ENCODE measurements at places on chromosomes 1 and 21. TPM values are rescaled to one million over a fixed set of nuclear protein-coding genes. Genes with fewer than 3 reads are reported as not detected.
A peak's percentile ranks its signal among the peaks of the same experiment; 100 is the strongest.

Gene KCNK2
- 4.8 TPM for total RNA-seq

Gene HIVEP3
- 5.2 TPM for total RNA-seq

Gene HTR6
- not detected for total RNA-seq

Gene XCL2
- total RNA-seq: not detected

Gene DPT
- total RNA-seq: 32.5 TPM

Gene TEDDM1
- total RNA-seq: not detected

Gene FAM131C
- total RNA-seq: 0.26 TPM

Gene H6PD
- 65.4 TPM for total RNA-seq

DNA sequence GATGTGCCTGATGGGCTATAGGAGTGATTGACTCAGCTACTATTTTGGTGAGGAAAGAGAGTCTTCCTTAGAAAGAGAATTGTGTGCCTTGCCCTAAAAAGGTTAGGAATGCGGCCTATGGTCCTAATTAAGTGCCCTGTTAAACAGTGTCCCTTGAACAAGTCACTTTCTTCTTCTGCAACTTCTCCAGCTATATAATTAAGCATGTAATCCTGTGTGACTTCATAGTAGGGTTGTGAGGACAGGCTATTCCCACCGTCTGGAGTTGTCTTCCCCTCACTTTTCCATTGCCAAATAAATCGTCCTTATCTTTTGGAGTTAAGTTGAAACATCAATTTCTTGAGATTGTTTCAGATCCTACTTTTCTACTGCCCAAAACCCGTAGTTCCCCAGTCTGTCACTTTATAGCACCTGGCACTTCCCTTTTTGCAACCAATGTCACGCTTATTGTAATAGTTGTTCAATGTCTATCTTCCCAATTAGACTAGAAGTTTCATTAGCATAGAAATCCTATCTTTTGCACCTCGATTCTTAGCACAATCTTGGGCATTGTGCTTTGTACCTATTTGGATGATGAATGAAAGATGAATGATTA is 27.6 kb upstream of the SLC16A1 start:
- no peak for DNase-seq

Gene KCNK1
- total RNA-seq: 7.0 TPM

- no peak for DNase-seq
Measured at GRCh38 chr1:50527249-50527986, 104.2 kb upstream of the DMRTA2 start.

DNA sequence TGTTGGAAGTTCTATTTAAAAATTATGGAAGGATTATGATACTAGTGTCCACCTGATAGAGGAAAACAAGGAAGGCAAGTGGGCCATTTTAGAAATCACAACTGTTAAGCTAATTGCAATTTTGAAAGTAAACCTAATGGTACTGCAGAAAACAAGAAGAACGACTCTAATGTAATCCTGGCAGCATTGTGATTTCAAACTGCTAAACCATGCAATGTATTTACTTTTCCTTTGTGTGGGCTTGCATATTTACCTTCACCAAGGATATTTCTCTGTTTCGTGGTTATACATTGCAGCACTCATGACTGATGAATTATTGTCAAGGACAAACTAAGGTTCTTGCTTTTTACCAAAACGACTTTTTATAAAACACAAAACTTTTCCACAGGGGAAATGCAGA is 88.1 kb downstream of the TM2D1 start:
- no peak for DNase-seq

Gene FCRL5
- total RNA-seq: 0.63 TPM

- no peak for DNase-seq
Measured at GRCh38 chr1:199855580-199855979, 171.9 kb upstream of the NR5A2 start.

Gene WDR64
- not detected for total RNA-seq

DNA sequence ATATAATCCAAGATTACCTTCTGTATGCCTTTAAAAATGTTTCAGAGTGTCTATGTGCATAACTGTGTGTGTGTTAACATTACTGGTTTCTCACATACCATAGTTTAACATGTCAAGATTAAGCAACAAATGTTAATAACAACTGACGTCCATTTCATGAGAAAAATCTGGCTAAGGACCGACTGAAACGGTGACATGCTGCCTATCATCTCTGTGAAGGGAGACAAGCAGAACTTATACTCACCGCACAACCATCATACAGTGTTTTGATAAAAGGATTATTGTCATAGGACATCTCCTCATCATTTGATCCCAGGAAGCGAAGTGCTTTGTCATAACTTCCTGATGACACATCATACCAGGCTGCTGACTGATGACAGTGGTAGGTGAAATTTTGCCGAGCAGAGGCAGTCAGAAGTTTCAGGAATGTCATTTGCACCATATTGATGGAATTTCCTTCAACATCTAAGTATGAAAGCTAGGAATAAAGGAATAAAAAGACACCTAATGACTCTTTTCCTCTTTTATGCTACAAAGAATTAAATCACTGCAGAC is 228.8 kb downstream of the COL11A1 start:
- no peak for DNase-seq

DNA sequence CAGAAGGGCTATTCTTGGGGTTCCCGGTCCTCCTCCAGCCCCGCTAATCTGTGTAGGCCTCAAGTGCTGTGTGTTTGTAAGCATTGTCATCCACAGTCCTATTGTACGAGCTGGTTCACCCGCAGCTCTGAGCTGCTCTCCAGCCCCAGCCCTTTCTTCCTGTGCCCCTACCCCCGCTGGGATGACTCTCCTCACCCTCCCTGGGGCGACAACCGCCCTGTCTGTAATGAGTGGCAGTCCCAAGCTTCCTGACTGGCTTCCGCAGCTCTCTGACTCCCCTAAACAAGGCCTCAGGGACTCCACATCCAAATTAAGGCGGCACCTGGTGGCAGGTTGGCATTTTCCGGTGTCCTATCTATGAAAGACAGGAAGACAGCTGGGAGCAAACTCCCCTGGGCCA is 45.8 kb downstream of the TFF3 start:
- no peak for DNase-seq

DNA sequence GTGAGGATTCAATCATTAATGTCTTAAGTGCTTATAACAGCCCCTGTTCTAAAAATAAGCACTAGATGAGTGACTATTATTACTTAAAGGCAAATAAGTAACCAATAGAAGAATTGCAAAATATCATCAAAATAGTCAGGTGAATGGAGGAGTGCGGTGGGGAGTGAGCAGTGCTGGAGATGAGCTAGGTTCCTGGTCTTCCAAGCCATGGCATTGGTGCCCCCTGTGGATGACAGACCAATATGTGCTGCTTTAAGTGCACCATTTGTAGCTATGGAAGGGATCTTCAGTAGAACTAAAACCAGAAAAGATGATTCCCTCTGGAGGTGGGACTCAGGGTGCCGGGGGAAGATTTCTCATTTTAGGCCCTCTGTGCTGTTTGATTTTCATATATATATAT is 46.1 kb upstream of the SLC30A1 start:
- no peak for DNase-seq

- no peak for DNase-seq
Measured at GRCh38 chr1:3557366-3557765, 53.9 kb downstream of the MEGF6 start.

Gene ADAMTS5
- total RNA-seq: 20.4 TPM

DNA sequence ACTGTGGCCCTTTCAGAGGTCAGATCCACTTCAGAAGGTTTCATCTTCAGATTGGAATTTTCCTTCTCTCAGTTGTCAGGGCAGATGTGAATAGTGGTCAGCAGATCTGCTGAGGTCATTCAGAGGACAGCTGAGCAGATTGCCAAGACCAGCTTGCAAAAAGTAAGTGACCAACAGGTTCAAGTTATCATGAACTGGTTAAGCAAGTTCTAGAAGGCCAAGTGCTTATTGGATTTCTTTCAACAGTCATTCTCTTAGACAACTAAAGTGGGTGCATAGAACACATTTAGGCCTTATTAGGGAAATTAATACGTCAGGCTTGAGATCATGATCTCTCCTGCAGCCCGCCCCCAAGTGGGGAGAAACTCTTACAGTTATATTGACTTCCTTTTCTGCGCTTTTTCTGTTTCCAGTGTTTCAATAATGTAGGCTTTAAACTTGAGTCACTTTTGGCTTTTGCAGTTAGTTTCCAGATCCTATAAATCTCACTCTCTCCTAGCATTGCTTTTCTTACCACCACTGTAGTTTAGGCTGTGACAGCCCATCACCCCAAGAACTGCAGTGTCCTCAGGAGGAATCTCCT is 96.4 kb downstream of the C1orf21 start:
- DNase-seq: peak; percentile 63

Gene SIM2
- not detected for total RNA-seq

- DNase-seq: no peak
Measured at GRCh38 chr1:114509596-114510273, 1.3 kb downstream of the TRIM33 start.

- no peak for DNase-seq
Measured at GRCh38 chr1:7857985-7858384, 5.1 kb upstream of the UTS2 start.

Gene FAM151A
- not detected for total RNA-seq

Gene ALX3
- total RNA-seq: not detected

DNA sequence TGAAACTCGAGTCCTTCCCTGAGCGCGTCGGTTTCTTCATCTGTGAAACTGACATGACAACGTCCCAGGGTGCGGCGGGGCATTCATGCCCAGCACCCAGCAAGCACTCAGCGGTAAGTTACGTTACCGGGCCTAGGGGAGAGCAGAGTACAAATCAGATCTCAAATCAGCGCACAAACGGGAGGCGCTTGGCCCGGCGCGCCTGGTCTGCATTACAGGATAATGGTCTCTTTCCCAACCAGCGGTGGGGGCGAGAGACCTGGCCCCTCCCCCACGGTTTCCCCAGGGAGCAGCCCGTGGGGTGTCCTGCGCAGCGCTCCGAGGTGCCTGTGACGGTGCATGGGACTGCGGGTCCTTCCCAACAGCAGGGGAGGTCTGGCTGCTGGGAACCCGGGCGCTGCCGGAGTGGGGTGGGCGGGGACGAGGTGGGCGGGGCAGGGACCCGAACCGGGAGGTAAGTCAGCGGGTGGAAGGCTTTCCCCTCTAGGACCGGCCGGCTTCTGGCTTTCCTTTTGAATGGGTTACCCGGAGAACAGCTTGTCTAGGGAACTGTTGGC is 1.0 kb downstream of the TMEM51 start:
- DNase-seq: peak; percentile 86

DNA sequence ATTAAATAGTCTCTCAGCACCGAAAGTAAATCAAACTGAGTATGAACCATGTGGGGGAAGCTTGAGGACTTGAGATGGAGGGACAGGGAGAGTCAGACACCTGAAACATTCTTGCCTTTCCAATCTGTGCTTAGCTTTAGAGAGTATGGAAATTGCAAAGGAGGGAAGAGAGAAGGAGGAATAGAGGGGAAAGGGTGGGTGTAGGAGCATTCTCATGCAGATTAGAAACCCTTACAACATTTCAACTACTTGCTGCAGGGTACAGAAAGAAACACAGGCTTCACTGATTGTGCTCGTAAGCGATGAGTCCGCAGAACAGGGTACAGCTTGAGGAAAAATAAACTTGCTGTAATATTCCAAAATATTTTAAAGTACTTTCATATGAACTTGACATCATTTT is 73.8 kb downstream of the NIBAN1 start:
- DNase-seq: no peak

Data from aorta (tissue), 5 donors.